ENCODE measurements at places on chromosomes 16 and 17.

DNA sequence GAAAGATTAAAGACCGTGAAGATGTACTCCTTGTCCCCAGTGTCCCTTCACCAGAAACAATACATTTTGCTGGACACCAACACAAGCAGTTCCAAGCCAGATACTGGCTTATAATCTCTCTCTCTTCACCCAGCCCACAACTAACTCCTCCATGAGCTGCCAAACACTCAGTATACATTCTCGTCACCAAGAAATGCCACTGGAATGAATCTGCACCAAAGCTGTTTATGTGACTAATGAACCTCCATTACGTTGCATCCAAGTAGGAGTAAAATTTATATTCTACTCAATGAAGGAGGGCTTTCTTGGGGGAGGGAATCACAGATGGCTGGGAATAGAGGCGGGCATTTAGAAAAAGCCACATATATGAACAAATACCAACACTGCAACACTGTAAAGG is 20.9 kb upstream of the SOX9 start:
- DNase-seq = no peak

DNA sequence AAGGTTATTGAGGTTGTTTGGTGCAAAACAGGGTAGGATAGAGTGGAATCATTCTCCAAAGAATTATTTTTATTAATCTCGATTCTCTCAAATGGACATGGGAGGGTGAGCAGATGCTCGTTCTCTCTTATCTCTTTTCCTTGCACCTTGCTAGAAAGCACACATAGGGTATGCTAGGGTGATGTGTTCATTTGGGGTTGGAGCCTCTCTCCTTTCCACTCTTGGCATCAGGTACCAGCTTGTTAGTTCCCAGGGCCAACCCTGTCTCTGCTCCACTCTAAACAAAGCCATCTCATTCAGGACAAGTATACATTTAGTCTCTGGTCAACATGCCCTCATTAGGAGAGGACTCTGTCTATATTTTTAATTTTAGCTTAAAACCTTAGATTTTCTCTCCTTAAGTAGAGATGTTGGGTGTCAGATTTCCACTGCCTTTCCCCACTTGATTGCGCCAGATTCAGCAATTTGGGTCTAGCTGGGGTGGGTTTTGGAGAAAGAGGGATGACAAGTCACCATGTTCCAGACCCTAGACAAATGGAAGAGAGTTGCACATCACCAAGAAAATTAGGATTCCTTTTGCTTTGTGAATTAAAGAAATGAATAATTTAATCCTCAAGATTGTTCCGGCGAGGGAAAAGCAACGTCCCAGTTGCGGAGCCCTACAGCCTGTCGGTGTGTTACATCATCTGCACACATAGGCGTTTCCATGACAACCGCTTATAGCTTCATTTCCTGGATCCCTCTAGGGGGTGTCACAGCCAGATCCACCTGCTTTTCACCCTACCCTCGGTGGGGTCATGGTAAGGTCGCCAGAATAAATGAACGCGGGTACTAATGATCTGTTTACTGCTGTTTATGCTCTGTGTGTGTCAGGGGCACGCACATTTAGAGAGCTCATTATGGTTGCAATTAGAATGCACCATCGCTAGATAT is 41.6 kb downstream of the SNX11 start:
- no peak for DNase-seq

DNA sequence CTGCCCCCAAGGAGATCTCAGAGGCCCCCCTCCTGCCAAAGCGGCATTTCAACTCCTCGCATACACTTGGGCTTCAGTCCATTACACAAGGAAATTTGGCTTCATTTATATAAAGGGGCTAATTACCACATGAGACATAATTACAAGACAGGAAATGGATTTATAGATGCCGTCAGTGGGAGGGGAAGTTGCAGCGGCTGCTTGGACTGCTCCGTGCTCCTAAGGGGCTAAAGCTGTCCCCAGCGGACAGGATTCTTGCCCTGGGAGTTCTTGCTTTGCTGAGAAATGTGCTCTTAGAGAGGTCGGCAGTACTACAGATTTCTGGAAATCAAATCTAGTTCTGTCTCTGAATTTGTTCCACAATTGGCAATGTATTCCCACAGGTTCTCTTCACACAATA is 57.2 kb upstream of the NLK start:
- DNase-seq = no peak

- no peak for DNase-seq
Observed at GRCh38 chr17:39705786-39706348, 6.0 kb downstream of the ERBB2 start.

DNA sequence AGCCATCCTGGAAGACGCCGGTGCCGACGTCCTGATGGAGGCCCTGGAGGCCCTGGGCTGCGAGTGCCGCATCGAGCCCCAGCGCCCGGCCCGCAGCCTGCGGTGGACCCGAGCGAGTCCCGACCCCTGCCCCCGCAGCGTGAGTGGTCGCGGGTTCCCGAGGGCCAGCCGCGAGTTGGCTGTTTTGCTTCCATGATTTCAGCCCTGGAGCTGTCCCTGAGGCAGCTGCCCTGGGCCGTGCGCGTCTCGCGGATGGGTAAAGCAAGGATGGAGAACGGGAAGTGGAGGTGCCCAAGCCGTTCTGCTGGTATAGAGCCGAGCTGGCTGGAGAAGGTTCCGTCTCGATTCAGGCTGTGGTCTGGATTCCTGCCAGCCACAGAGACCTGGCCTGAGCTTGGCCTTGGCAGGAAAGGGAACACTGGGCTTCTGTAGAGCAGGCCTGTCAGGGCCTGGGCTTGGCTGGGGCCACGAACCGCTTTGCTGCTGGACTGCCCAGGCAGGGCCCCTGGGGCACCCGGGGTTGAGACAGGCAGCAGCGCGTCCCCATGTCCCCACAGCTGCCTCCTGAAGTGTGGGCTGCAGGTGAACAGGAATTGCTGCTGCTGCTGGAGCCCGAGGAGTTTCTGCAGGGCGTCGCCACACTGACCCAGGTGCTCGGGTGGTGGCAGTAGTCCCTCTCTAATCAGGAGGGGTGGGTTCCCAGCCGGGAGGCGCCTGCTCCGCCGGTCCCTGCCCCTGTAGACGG is 941 bp upstream of the MRPS34 start:
- DNase-seq = no peak

DNA sequence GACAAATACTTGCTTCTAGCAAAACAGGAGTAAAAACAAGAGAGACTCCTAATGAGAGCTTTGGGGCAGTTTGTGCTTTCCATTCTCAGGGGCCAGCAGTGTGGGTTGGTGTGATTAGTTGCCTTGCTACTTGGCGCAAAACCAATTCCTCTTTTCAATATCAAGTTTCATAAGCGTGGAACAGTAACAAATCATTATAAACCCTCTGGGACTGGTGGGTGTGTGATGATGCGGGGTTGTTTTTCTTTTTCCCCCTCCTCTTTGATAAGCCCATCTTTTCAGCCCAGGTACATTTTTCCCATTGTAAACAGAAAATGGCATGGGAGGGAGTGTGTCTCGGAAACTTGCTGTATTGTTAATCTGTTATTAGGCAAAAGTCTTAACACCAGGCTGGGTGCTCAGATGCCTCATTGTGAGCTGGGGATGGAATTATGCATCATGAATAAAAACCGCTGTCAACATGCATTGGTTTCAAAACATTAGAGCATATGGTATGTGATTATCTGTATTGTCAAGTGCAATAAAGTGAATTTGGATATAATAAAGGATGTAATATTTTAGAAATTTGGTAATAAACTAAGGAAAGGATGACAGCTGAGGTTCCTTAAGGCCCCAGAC is 166.4 kb downstream of the CCDC182 start:
- no peak for DNase-seq

All from stimulated activated CD8-positive, alpha-beta memory T cell treated with anti-CD3 and anti-CD28 coated beads, Interleukin-4, amount 100 ng/mL, for 1 hour (primary cell).